Motor neuron (in vitro differentiated cells): ENCODE measurements at places on chromosomes 4 and X.

GRCh38 chrX:77742788-77743476, 43.1 kb downstream of the ATRX start:
- no peak for ATAC-seq

GRCh38 chr4:99215521-99215920, 3.5 kb downstream of the ADH6 start:
- no peak for ATAC-seq

DNA sequence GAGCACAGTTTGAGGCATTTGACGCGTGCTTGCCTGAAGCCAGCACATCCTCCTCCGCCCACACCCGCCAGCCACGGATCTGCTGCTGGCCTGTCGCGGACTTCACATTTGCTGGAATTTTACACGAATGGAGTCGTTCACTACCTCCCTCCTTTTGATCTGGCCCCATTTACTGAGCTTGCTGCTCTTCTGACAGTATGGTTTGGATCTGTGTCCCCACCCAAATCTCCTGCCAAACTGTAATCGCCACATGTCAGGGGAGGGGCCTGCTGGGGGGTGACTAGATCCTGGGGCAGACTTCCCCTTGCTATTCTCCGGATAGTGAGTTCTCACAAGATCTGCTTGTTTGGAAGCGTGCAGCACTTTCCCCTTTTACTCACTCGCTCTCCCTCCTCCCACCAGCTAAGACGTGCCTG, 19.9 kb upstream of the CPLX1 start:
- ATAC-seq, result peak; percentile 52

DNA sequence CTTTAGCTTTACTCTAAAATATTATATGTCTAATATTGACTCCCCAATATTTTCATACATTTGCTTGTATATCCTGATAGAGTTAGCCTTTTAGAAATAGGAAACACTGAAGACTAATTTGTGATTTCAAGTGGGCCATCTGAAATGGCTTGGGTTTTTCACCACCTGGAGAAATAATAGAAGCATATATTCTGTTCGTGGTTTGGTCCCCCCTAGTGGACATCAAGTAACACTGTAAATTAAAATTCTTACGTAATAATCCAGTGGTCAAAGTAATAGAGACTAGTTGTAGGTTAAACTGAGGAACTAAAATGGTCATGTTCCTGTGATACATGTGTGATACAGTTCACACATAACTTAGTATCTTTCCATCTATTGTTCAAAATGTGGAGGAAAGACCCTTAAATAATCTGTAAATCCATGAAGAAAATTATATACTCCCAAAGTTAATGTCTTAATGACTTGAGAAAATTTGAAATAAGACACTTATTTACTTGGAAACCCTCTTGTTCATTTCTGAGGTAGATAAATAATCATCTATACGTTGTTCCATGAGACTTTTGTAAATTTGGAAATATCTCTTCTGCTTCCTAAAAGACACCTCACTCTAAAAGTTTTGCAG, 79.8 kb upstream of the SMARCAD1 start:
- ATAC-seq, result peak; percentile 40
